ENCODE measurements at places on chromosomes 16 and 17. TPM values are rescaled to one million over a fixed set of nuclear protein-coding genes. Genes with fewer than 3 reads are reported as not detected.

GRCh38 chr17:79048826-79049755 lies 25.1 kb downstream of the C1QTNF1 start:
- H3K36me3 ChIP-seq, result no peaks in the 10 kb centered on the region
- no peak overlapping the region for H3K4me3 ChIP-seq
- H3K27me3 ChIP-seq, result peaks cover 22% of the 10 kb centered on the region
- no peak overlapping the region for H3K27ac ChIP-seq

DNA sequence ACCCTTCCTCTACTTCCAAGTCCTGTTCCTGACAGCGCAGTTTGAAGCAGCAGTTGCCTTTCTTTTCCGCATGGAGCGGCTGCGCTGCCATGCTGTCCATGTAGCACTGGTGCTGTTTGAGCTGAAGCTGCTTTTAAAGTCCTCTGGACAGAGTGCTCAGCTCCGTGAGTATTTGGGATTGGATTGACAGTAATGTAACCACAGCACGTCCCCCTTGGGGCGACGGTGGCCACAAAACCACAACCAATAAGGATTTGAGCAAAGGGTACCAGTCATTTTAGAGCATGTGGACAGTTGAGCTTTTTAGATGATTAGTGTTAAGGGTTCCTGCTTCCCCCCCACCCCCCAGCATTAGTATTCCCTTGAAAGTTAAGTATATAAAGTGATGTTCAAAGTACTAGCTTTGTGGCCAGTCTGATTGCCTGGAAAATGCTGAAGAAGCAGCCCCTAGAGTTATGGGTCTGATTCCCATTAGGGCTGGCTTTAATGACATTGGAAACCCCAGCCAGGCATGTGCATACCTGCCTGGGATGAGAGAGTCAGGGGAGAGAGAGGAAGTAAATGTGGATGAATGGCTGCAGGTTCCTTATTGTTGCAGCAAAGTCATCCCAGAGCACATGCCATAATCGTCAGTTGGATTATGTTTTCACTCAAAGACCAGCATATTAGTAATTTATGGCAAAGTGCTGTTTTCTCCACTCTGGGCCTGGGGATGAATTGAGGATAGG lies 31.6 kb upstream of the SLC12A3 start:
- no peak overlapping the region for H3K27ac ChIP-seq
- H3K4me3 ChIP-seq, result no peak overlapping the region
- peaks cover 10% of the 10 kb centered on the region for H3K36me3 ChIP-seq
- no peak for DNase-seq
- H3K27me3 ChIP-seq, result no peaks in the 10 kb centered on the region

- H3K4me1 ChIP-seq, result peaks cover 3% of the 10 kb centered on the region
- no peaks in the 10 kb centered on the region for H3K27me3 ChIP-seq
- no peak overlapping the region for H3K27ac ChIP-seq
- no peak overlapping the region for H3K4me3 ChIP-seq
Measured at GRCh38 chr16:84548508-84548907, 44.0 kb upstream of the MEAK7 start.

- no peaks in the 10 kb centered on the region for H3K27me3 ChIP-seq
Measured at GRCh38 chr17:76356803-76357456, 3.2 kb upstream of the PRPSAP1 start.

Gene HASPIN
- 1.2 TPM for polyA plus RNA-seq

Gene ZP2
- not detected for polyA plus RNA-seq
